Liver (tissue), 10 donors: ENCODE measurements at places on chromosomes 11 and 22.

DNA sequence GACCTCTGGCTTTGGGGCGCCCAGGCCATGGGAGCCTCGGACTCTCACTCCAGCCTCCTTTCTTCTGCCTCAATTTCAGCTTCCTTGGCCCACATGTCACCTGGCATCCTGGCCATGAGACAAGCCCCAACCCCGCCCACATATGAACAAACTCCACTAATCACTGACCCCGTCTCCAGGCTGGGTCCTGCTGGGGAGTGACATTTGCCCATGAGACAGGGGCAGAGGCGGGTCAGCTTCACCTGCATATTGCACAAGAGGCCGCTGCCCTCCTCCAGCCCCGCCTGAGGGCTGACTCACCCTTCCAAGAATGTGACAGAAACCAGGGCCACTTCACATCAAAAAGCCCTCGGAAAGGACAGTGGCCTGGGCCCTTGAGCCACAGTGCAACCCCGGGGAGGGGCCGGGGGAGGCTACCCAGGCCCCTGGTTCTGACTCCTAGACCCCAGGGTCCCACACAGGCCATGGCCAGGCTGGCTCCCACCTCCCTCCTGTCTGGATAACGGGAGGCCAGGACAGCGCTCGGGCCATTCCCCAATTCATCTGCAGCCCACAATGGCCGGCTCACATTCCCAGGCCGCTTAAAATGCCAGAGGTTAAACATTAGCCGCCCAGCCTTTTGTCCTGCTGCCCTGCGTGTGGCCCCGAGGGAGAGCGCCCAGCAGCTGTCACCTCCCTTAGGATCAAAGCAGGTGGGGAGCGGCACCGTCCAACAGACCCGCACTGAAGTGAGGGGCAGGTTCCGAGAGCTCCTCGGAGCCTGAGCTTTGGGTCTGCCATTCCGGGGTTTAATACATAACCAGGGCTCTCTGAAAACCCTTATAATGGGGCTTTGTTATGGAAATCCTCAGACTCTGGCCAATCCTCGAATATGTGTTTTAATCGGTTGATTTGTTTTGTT lies 42.3 kb downstream of the TRMU start:
- DNase-seq: peak; percentile 58

DNA sequence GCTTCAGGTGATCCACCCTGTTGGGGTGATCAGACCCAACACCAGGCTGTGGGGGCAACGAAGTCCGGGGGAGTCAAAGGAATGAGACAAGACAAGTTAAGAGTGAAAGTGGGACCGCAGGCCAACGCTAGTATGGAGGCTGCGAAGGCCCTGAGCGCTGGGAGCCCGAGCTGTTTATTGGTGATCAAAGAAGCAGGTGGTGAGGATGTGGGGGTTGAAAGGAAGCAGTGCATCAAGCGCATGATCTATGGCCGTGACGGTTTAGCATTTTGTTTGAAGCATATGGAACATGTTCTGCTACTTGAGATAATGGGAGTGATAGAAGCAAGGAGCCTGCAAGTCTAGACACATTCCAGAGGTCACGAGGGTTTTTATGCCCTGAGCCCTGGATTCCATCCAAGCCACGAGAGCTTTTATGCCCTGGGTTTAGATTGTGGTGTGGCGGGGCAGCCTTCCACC lies 49.5 kb downstream of the MCHR1 start:
- DNase-seq: no peak

GRCh38 chr11:76523786-76524436 lies 79.1 kb downstream of the EMSY start:
- DNase-seq: no peak

GRCh38 chr22:44247923-44248892 lies 64.5 kb downstream of the SHISAL1 start:
- no peak for DNase-seq

DNA sequence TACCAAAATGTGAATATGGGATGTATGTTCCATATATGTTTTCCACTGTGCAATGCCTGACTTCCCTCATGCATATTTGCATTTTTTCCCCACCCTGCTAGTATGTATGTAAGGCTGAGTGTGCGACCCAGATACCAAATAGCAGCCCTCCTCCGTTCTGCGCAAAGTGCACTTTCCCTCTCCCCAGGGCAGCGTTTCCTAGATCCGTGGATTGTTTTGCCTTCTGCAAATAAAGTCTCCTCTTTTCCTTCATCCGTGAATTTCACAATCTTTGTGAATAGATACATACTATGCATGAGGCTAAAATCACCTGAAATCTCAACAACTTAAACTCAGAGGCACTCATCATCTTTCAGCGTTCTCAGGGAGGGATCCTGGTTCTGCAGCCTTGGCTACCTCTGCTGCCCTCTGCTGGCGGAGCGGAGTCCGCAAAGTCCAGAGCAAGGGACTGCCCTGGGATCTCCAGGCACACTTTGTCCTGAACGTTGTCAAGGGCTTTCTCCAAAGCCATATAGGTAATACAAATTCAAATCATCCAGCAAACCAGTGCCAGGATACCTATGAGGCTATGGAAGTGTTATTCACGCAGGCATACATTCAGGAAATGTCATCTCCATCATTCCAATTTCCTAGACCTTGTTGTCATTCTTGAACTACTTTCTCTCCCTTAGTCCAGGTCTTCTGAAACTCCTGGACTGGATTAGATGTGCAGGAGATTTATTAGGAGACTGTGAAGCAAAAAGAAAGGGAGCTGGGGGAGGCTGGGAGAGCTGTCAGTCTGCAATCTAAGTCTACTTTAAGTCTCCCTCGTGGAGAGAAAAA lies 53.1 kb downstream of the CNTF start:
- peak; percentile 77 for DNase-seq
